ENCODE measurements at places on chromosomes 12 and 14.

GRCh38 chr14:68586896-68587751 lies 205.7 kb downstream of the ZFP36L1 start:
- DNase-seq: no peak

DNA sequence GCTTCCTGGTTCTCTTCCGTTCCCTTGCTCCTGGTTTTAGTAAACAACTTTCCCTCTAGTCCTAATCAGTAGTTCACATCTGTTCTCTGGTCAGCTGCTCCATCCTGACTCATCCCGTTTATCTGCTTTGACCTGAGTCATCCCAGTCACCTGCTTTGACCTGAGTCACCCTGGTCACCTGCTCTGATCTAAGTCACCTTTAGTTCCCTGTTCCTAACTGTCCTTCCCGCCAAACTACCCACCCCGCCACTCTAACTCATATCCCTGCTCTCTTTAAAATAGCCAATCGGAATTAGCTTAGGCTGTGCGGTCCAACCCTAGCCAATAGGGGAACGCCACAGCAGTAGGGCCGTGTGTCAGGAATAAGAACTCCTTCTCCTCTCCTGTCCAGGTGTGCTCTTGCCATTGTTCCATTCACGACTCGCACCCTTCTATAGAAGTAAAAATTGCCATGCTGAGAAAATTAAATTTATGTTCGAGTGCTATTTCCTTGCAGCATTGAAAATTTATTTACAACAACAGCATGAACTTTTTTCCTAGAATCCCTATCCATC lies 3.1 kb upstream of the ANKRD33 start:
- no peak for DNase-seq

GRCh38 chr12:113072136-113072535 lies 15.6 kb downstream of the DTX1 start:
- DNase-seq: no peak

DNA sequence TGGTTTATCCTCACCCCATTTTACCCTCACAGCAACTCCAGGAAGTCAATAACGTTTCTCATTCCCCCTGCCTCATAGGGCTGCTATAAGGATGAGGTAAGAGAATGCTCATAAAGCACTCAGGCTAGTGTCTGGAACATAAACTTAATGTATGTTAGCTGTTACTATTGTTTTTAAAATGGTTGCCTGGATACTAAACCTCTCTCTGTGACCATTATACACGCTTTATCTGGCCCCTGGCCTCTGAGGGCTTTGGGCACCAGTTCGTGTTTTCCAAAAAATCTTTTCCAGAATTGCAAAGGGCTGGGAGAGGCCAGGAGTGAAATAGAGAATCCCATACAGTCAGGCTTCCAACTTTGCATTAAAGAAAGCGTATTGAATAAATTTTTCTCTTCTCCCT lies 113.9 kb downstream of the KTN1 start:
- no peak for DNase-seq

DNA sequence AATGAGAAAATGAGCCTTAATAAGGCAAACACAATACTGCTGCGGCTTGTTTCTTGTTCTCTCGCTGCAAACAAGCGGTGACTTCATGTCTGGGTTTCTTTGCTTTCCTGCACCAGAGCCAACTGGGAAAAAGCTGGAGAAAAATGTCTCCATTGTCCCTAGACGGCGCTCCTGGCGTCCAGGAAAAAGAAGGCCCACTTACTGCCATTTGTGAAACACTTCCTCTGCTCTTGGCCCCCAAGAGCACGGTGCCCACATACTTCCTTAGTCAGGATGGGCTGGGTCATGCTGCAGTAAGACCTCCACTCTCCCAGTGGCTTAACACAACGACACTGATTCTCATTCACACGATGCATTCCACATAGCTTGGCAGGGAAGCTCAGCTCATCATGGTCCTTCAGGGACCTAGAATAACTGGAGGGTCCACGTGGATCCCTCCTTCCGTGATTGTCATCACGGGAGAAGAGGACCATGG lies 86.0 kb upstream of the BCL11B start:
- no peak for DNase-seq

- no peak for DNase-seq
Measured at GRCh38 chr12:9699898-9700605, 30.5 kb downstream of the CLEC2D start.

- DNase-seq: no peak
Measured at GRCh38 chr14:89303456-89304435, 113.3 kb downstream of the FOXN3 start.

- DNase-seq: no peak
Measured at GRCh38 chr12:55728186-55728938, 447 bp downstream of the CD63 start.

DNA sequence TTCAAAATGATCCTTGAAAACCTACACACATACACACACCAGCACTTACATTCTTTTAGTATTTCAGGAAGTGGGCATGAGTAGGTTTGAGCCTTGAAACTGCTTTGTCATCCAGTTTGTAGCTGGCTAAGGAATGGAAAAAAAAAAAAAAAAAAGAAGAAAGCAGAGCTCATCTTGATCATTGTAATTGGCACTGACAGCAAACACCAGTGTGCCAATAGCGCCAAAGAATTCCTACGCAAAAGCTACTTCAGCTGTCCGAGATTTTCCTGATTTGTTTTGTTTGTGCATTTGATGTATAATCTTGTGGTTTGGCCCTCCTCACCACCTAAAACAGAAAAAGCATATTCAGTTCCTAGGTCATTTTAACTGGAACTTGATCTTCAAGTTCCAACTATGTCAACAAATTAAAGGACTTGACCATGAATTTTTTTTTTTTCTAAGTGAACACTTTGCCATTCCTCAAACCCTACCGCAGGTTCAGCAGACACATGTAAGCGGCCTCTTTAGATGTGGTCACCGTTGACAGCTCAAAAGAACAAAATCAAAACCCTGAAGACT lies 57.3 kb downstream of the FLRT2 start:
- no peak for DNase-seq

- no peak for DNase-seq
Measured at GRCh38 chr14:71012888-71013287, 105.6 kb downstream of the PCNX1 start.

- DNase-seq: no peak
Measured at GRCh38 chr12:92041742-92042141, 103.9 kb downstream of the BTG1 start.

GRCh38 chr14:99664058-99664936 lies 19.4 kb downstream of the HHIPL1 start:
- no peak for DNase-seq

- no peak for DNase-seq
Measured at GRCh38 chr12:132071040-132071810, 72.9 kb downstream of the DDX51 start.

- no peak for DNase-seq
Measured at GRCh38 chr14:67265131-67265530, 23.9 kb downstream of the PALS1 start.

- no peak for DNase-seq
Measured at GRCh38 chr12:125989696-125990095, 924.5 kb downstream of the AACS start.

- no peak for DNase-seq
Measured at GRCh38 chr12:4151362-4152121, 122.0 kb upstream of the CCND2 start.

GRCh38 chr14:23640524-23641141 lies 4.5 kb downstream of the DHRS2 start:
- no peak for DNase-seq

GRCh38 chr12:1279050-1279449 lies 288.0 kb downstream of the ERC1 start:
- no peak for DNase-seq
